Breast epithelium (tissue), 4 donors: ENCODE measurements at places on chromosomes 4 and X.

GRCh38 chrX:100216083-100216482, 194.0 kb downstream of the PCDH19 start:
- DNase-seq = no peak

GRCh38 chrX:19604375-19604774, 89.1 kb upstream of the MAP3K15 start:
- no peak for DNase-seq

- DNase-seq = no peak
These were observed 500.5 kb upstream of the FTHL17 start for GRCh38 chrX:31572360-31572759.

DNA sequence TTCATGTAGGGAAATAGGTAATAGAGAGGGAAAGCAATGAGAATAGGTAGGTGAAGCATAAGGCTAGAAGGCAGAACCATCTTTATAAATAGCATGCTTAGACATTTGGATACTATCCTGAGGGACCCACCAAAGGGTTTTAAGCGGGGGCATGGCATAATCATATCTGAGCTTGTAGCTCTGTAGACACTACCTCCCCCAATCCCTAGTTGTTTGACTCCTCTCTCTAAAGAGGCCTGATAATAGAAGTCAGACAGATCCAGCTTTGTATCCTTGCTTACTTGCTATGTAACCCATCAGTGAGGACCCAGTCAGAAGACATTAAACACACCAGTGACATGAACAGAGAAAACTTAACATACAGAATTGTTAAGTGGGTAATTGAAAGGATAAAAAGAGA, 58.7 kb downstream of the SCFD2 start:
- DNase-seq = no peak

DNA sequence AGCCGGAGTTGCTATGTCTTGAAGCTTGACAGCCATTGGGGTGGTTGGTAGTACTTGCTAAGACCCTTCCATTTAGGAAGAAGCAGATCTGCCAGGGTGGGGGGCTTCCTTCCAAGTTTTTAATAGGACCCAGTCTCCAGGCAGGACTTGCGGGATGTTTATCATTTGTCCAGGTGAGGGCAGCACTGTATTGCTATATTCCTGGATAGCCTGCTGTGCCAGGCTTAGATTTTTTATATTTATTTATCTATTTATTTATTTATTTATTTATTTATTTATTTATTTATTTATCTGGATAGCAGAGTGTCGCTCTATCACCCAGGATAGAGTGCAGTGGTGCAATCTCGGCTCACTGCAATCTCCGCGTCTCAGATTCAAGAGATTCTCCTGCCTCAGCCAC, 87.4 kb upstream of the CT45A1 start:
- no peak for DNase-seq

DNA sequence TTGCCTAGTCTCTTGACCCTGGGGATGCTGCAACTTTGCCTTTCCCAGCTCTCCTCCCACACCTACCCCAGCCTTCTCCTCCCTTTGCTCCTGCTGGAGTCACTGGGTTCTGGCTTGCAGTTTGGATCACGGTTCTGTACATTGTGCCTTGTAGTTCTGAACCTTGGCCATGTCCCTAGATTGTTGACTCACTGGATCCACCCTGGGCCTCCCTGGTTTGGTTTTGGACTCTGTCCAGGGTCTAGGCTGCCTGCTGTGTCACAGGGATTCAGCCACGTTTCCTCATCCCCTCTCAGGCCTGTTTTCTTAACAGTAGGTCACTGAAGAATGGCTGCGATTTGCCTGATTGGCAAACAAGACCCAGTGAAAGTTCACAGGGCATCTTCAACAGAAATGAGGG, 11.5 kb upstream of the GABRE start:
- no peak for DNase-seq

- no peak for DNase-seq
These were observed 32.4 kb upstream of the PGM2 start for GRCh38 chr4:37794056-37794455.

- no peak for DNase-seq
These were observed 5.9 kb upstream of the MAGEB3 start for GRCh38 chrX:30224536-30224935.

DNA sequence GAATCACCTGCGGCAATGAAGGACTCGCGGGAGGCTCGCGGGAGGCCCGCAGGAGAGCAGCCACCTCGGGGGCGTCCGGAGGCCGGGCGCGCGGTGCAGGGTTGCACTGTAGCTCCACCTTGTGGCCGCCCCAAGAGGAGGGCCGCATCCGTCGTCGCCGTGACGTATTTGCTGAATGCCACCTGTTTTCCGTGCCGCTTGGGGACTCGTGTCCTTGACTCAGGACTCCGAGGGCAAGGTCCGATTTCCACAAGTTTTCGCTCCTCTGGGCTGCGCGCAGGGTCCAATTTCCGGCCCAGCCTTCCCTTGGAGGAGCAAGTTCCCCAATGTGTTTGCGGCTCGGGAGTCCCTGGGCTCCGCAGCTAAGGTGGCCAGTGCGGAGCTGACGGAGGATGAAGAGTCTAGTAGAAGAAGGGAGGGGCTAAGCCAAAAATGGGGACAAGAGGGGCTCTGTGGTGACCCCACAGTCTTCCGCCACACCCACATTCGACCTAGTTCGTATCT, 10.7 kb upstream of the DLG3 start:
- peak; percentile 59 for DNase-seq
